H54 (cell line): ENCODE measurements at places on chromosomes 7 and 10.

GRCh38 chr7:25272265-25272664 lies 44.0 kb upstream of the NPVF start:
- no peak for DNase-seq

GRCh38 chr7:122844191-122844988 lies 41.9 kb downstream of the CADPS2 start:
- no peak for DNase-seq

DNA sequence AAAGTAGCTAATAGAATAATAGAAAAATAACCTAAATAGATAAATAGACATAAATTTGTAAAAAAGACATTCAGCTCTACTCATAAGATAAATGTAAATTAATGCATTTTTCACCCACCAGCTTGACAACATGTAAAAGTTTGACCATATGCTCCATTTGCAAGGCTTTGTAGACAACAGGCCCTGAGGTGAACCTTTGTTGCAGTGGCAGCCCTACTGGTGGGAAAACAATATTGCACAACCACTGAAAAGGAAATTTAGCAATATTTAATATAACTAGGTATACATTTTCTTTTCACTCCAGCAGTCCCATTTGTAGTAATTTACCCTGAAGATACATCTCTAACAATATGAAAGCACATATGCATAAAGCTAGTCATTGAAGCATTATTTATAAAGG lies 39.0 kb upstream of the ADRA2A start:
- no peak for DNase-seq

GRCh38 chr7:1544178-1544895 lies 11.7 kb downstream of the TMEM184A start:
- DNase-seq = no peak

DNA sequence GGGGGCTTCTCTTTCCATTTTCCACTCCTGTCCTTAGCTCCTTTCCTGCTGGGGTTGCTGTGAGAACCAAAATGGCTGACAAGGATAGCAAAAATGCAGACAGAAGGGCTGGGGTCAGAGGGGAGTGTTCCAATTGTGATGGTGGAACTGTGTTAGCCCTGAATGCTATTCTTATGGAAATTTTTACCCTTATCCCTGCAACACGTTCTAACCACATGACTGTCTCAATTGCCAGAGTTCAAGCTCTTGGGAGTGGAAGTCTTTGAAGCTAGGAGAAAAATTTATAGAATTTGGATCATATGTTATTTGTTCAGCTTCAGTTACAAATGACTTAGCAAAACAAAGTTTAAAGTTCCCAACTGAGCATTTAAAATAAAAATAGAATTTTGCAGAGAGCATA lies 134.1 kb downstream of the ADCYAP1R1 start:
- DNase-seq = no peak

DNA sequence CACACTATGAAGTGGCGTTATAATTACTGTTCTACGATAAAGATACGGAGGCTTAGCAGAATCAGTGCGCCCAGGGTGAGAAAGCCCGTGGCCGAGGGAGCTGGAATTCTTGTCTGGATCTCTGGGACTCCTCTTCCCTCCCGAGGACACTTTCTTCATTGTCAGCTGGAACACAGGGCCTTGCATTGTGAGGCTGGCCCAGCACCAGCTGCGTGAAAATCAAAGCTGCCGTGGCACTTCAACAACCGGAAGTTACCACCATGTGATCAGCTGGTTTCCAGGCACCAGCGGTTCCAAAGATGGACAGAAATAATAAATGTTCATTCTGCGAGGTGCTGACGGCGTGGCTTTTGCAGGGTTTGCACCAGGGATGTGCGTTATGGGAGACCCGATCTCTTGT lies 234.0 kb upstream of the PITRM1 start:
- DNase-seq = no peak

GRCh38 chr10:114315566-114316420 lies 76.7 kb downstream of the VWA2 start:
- DNase-seq = no peak

DNA sequence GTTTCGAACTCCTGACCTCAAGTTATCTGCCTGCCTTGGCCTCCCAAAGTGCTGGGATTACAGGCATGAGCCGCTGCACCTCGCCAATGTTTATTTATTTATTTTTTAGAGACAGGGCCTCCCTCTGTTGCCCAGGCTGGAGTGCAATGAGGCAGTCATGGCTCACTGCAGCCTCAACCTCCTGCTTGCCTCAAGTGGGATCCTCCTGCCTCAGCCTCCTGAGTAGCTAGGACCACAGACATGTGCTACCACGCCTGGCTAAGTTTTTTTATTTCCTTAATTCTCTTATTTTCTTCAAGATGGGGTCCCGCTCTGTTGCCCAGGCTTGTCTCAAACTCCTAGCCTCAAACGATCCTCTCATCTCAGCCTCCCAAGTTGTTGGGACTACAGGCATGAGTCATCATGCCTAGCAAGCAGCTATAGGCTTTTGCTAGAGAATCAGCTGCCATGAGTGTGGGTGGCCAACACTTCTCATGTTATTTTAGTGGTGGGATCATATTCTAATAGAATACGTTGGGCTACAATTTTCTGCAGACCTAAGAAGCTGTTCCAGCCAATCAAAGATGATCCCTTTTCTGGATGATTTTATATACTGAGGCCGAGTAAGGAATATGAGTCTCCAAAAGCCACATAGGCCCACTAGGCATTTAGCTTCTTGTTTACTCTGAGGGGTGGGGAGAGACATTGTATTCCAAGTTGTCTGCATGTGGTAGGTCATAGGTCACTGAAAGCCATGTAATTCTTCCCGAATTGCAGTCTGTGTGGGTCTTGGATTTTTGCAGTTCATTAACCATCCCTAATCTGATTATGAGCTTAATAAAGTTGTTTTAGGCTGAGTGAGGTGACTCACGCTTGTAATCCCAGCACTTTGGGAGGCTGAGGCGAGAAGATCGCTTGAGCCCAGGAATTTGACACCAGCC lies 7.6 kb upstream of the TMEM248 start:
- no peak for DNase-seq

- no peak for DNase-seq
These were observed 9.3 kb upstream of the ZNF438 start for GRCh38 chr10:31041011-31041410.

DNA sequence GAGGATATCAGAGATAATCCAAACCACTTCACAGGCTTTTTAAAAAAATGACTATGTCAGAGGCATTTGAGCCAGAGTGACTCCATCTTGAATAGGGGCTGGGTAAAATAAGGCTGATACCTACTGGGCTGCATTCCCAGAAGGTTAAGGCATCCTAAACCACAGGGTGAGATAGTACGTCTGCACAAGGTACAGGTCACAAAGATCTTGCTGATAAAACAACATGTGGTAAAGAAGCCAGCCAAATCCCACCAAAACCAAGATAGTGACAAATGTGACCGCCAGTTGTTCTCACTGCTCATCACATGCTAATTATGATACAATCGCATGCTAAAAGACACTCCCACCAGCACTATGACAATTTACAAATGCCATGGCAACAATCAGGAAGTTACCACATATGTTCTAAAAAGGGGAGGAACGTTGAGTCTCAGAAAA lies 177.5 kb downstream of the RAPGEF5 start:
- DNase-seq = no peak

DNA sequence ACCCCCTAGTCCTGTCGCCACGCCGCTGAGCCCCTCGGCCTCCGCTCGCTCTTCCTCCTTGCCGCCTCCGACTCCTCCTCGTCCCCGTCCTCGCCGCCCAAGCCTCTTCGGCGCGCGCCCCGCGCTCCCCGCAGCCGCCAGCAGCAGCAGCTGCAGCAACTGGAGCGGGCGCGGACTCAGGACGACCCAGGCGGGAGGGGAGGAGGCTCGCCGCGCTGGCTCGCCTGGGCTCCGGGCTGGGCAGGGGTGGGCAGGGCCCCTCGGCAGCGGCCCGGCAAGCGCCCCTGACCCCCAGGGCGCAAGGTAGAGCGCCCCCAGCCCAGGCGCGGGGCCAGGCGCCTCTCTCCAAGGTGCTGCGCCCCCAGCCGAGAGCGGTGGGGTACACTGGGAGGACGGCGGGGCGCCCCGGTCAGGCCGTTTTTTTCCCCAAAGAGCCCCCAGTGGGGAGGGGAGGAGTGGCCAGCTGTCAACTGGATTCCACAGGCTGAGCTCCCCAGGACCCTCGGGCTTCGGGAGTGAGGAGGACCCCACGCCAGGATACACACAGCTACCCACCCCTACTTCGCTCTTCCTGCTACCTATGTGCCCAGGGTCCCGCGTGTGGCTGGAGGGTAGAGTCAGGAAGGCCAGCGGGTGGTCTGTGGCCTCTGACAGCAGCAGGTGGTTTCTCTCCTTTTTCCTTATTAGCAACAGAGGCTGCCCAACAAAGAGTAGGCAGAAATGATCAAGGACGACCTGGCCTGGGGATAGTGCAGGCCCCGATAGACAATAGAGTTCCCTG lies 903 bp upstream of the KCNMA1 start:
- DNase-seq = peak; percentile 77

- no peak for DNase-seq
These were observed 12.8 kb downstream of the ZMIZ2 start for GRCh38 chr7:44761207-44762161.
